Stimulated activated CD8-positive, alpha-beta memory T cell treated with anti-CD3 and anti-CD28 coated beads, Interleukin-12 subunit alpha, Interleukin-12 subunit beta, amount 100 ng/mL, for 1 hour (primary cell): ENCODE measurements at places on chromosomes 16 and 17.

DNA sequence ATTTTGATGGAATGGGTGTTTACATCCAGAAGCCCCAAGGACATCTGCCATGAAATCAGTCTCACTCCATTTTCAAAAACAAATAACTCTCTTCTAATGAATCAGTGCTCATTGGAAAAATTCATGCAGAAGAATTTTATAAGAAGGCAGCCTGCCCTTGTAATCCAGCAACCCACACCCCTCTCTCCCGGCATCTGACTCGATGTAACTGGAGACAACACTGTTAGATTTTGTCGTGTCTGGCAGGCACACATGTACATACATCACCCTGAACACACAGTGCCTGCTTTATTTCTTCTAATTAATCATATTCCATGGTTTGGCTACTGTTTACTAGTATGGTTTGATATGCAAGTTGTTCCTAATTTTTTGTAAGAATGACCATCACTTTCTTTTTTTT, 11.9 kb upstream of the PLD6 start:
- no peak for DNase-seq

- no peak for DNase-seq
These were observed 53.5 kb downstream of the SMURF2 start for GRCh38 chr17:64608571-64608981.

- peak; percentile 65 for DNase-seq
These were observed at the start of gene RANGRF for GRCh38 chr17:8288336-8289102. TSS of gene RANGRF (plus strand) at chr17:8288670. CDS start at chr17:8288789, 119 bp downstream.

- DNase-seq, result no peak
These were observed 62.7 kb downstream of the GAS7 start for GRCh38 chr17:10135539-10136257.

DNA sequence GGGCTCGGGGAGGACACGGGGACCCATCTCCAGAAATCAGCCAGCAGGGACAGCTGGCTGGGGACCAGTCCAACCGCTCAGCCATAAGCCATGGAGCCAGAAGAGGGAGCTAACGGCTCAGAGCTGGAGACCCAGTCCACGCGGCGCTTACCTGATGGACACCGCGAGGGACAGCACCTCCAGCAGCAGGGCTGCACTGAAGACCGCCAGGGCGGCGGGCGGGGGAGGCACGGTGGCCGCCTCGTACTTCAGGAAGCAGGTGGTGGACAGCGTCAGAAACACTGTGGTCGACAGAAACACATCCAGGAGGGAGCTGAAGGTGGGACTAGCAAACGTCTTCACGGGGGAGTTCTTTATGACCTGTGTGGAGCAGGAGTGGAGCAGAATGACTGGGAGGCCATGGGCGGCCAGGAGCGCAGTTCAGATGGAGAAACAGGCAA, 102.6 kb upstream of the CREBBP start:
- no peak for DNase-seq

- DNase-seq, result no peak
These were observed 1231.8 kb downstream of the CDH11 start for GRCh38 chr16:63890081-63890480.

GRCh38 chr16:58011652-58012051, 10.4 kb downstream of the USB1 start:
- no peak for DNase-seq

DNA sequence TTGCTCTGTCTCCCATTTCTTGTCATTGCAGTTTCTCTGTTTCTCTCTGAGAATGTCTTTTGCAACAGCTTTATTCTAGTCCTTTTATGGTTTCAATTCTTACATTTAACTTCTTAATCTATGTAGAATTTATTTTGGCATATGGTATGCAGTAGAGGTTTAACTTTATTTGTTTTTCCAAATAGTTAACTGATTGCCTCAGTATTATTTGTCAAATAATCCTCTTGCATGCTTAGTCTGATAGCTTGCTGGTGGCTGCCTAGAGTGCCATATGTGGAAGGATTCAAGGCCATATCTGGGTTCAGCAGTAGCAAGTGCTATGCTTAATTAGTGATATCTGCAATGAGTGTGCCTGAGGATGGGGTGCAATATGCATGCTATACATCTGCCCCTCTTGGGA, 6.9 kb downstream of the SNTB2 start:
- no peak for DNase-seq

DNA sequence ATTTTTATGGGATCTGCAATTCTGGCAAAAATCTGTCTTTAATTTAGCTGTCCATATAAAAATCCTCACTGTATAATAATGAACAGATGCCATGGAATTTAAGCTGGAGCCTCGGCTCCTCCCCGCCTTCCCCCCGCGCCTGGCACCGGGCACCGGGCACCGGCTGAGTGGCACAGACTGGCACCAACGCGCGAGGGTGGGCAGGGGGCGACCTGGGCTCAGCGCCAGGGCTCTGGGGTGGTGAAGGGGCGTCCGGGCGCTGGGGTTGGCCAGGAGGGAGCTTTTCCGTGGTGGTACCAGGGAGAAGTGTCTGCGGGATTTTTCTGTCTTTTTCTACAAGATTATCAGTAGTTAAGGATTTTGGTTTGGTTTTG, 9.1 kb downstream of the NEUROD2 start:
- DNase-seq, result no peak

GRCh38 chr17:59669944-59670343, 37.3 kb downstream of the PTRH2 start:
- no peak for DNase-seq

- no peak for DNase-seq
These were observed 264.1 kb downstream of the TMEM114 start for GRCh38 chr16:8326232-8326631.
